ENCODE measurements at places on chromosomes 5 and 9.

DNA sequence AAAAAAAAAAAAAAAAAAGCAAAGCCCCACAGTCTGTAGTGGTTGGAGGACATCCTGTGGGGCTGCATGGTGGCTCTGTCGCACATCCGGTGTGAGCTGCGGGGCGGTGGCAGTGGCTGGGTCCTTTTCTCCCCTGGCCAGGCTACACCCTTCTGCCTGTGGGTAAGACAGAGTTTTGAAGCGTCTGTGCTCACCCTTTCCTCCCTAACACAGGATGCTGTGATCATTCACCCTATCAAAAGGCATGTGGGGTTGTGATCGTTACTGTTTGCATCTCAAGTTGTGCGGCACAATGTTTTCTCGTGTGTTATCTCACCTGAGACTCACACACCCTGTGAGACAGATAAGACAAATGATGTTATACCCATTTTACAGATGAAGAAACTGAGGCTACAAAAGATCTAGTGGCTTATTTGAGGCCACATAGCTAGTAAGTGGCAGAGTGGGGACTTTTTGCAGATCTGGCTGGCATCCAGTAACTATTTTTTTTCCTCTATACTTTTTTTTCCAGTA, 17.5 kb downstream of the IRF1 start:
- DNase-seq, result peak; percentile 80

GRCh38 chr5:45596320-45596719, 99.9 kb downstream of the HCN1 start:
- no peak for DNase-seq

DNA sequence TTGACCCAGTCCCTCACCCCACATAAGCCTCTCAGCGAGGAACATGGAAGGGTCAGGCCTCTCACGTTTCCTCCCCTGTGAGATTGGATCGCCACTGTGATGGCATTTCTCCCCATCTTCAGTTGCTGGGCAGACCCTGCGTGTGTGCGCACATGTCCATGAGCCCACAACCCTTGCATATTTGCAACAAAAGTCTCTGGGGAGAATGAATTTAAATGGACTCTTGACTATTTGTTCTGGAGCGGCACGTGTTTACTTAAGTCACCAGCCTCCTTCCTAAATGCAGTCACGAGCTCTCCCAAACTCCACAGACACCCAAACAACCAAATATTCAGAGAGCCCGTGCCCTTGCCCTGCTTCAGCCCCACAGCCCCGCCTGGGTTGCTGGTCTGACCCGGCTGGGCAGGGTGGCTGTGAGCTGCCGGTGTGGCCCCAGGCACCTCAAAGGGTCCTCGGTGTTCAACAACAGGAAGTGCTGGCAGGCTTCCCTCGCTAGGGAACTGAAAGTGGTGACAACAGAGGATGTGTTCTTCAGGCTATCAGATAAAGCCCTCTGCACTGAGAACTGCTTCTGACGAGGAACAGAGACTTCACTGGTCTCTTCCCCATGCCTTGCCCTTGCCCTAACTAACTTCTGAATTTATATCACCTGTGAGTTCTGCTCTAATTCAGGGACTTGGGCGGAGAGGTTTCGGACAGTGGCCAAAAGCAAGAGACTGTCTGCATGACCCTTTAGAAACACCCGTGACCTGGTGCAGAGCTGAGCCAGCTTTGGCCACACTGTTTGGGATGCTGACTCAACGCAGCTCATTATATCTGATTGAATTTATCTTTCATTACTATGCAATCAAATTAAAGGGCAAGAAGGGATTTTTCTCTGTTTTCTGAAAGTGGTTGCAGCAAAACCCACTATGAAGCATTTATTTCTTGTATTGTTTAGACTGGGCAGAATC, 19.2 kb upstream of the CD180 start:
- peak; percentile 81 for DNase-seq

GRCh38 chr5:149367249-149367971, 9.6 kb downstream of the PCYOX1L start:
- peak; percentile 78 for DNase-seq

GRCh38 chr5:125874717-125875116, 548.5 kb upstream of the GRAMD2B start:
- DNase-seq, result no peak

DNA sequence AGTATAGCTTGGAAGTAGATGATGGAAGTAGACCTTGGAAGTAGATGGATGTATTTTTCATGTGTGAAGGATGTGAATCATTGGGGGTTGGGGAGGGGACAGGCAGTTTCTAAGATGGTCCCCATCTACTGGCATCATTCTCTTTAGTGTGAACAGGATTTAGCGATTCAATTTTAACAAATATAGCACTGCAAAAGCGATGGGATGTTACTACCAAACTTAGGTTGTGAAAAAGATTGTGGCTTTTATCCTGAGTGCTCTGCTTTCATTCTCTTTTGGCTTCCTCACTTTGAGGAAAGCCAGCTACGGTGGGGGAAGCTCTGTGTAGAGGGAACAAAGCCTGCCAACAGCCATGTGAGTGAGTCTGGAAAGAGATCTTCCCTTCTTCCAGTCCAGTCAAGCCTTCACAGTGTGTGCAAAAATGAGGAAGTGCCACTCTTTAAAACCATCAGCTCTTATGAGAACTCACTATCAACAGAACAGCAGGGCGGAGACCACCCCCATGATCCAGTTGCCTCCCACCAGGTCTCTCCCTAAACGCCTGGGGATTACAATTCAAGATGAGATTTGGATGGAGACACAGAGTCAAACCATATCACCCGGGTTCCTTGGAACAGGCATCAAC, 441.4 kb downstream of the SH3GL2 start:
- DNase-seq, result no peak

GRCh38 chr5:109439590-109439989, 29.8 kb upstream of the PJA2 start:
- no peak for DNase-seq

DNA sequence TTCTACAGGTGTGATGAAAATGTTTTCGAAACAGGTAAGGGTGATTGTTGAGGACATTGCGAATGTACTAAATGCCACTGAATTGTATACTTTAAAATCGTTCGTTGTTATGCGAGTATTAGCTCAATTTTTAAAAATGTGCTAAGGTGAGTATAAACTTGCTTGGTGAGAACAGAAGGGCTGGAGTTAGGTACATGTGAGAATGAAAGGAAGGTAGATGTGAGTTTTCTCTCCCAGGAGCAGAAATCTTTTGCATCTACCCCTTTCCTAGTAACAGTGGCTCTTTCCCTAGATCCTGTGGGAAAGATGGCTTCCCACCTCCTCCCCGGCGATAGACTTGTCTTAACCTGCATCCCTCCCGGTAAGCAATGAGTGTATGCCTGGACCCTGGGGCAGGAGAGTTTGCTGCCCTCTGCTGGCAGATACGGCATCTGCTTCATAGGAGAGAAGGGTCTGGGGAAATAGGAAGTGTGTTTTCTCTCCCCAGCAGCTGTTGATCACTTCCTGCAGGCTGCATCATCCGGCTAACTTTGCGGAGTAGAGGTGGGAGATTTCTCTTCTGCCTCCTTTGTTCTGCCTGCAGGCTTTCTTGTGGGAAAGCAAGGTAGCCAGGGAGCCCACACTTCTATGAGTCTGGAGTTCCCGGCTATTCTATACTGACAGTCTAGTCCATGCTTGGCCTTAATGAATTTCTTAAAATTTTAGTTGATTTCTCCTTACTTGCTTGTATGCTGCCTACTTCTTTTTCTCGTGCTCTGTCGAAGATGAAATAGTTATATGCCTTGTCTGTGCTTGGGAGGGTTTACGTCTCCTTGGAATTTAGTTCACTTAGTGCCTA, 373.3 kb upstream of the SEMA6A start:
- peak; percentile 73 for DNase-seq

GRCh38 chr5:108749128-108749861, 1.6 kb downstream of the FER start:
- DNase-seq, result no peak

GRCh38 chr5:132489871-132490483, 596 bp downstream of the IRF1 start:
- peak; percentile 83 for DNase-seq

- DNase-seq, result no peak
Measured at GRCh38 chr9:18114559-18115475, 359.1 kb upstream of the ADAMTSL1 start.

DNA sequence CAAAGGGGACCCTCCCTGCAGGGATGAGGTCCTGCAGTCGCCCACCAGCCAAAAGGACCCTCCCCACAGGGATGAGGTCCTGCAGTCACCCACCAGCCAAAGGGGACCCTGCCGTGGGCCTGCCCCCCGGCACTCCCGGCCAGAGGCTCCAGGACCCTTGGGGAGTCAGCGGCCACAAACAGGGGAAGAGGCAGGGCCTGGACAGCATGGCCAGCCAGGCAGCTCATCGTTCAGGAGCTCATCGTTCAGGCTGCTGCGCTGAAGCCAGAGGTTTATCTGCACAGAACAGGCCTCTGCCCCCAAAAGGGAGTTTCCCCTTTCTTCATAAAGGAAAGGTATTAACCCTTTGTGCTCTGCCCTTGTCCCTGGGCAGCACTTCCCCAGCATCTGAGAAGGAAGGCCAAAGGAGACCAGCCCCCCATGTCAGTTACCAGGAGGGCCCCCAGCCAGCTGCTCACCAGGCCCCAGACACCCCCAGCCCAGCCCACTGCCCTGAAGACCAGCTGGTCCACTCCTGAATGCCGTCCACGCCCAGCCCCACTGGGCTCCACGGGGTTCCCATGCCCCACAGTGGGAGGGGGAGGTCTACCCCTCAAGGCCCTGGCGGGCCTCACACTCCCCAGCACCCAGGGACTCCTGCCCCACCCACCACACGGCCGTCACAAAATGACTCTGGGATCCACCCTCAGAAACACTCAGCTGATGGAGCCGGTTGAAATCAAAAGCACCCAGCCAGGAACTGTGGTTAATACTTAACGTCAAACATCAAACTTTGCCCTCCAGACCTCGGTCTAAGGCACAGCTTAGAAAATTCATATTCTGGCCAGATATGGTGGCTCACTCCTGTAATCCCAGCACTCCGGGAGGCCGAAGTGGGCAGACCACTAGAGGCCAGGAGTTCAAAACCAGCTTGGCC, 6.3 kb downstream of the SLC12A7 start:
- DNase-seq, result peak; percentile 74

DNA sequence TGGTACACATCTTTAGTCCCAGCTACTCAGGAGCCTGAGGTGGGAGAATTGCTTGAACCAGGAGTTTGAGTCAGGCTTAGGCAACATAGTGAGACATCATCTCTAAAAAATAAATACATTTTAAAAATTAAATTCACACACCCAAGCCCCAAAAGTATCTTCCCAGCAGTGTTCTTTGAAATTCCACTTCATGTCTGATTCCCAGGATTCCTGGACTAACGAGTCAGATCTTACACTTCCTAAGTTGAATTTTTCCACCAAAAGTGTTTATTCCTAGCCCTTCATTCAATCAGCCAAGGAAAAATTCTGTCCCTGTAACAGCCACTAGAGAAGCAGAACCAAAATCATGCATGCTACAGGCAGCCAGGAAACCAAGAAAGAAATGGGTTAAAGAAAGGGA, 970.9 kb downstream of the EFNA5 start:
- DNase-seq, result no peak

DNA sequence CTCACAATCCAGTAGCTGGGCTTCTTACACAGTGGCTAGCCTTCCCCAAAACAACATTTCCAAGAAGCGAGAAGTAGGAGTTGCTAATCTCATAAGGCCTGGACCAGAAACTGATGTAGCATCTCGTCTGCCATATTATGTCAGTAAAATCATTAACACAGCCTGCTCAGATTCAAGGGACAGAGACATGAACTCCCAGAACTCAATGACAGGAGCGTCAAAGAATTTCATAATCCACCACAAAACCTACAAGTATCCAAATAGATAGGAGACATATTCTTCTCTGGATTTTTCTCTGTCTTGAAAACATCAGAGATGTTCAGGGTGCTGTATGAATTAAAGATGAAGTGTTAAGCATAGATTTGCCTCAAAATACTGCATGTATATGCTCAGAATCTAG, 457.6 kb upstream of the ACTBL2 start:
- DNase-seq, result no peak

DNA sequence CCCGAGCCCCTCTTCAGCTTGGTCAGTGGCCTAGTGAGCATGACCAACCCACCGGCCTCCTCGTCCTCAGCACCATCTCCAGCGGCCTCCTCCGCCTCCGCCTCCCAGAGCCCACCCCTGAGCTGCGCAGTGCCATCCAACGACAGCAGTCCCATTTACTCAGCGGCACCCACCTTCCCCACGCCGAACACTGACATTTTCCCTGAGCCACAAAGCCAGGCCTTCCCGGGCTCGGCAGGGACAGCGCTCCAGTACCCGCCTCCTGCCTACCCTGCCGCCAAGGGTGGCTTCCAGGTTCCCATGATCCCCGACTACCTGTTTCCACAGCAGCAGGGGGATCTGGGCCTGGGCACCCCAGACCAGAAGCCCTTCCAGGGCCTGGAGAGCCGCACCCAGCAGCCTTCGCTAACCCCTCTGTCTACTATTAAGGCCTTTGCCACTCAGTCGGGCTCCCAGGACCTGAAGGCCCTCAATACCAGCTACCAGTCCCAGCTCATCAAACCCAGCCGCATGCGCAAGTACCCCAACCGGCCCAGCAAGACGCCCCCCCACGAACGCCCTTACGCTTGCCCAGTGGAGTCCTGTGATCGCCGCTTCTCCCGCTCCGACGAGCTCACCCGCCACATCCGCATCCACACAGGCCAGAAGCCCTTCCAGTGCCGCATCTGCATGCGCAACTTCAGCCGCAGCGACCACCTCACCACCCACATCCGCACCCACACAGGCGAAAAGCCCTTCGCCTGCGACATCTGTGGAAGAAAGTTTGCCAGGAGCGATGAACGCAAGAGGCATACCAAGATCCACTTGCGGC, 1.8 kb downstream of the EGR1 start:
- no peak for DNase-seq

GRCh38 chr9:124764774-124765438, 6.2 kb downstream of the NR6A1 start:
- DNase-seq, result no peak

- DNase-seq, result no peak
Measured at GRCh38 chr5:141674747-141675146, 7.3 kb downstream of the ARAP3 start.

DNA sequence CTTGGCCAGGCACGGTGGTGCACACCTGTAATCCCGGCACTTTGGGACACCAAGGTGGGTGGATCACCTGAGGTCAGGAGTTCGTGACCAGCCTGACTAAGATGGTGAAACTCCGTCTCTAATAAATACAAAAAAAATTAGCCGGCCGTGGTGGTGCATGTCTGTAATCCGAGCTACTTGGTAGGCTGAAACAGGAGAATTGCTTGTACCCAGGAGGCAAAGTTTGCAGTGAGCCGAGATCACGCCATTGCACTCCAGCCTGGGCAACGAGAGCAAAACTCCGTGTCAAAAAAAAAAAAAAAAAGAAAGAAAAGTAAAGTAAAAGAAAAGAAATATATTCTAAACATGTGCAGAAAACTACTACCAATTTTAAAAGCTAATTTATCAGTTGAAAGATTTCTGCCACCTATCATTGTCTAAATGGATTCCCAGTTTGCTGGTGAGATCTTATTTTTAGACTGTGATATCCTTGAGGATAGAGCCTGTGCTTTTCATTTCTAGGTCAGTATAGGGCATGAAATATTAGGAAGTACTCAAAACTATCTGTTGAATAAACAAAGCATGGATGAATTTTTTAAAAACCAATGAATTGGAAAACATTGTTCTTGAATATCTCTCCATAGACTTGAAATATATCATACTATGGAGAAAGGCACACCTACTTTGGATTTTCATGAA, 86.9 kb downstream of the NFIB start:
- DNase-seq, result no peak

- DNase-seq, result no peak
Measured at GRCh38 chr9:29069376-29069775, 1496.1 kb upstream of the C9orf72 start.

- no peak for DNase-seq
Measured at GRCh38 chr9:74824654-74825053, 63.1 kb downstream of the TRPM6 start.
